ENCODE measurements at places on chromosomes 5 and 9.

- no peak for DNase-seq
These were observed 177.3 kb upstream of the DMAC1 start for GRCh38 chr9:7976856-7977255.

- no peak for DNase-seq
These were observed 94.2 kb upstream of the SAP30L start for GRCh38 chr5:154351566-154351965.

- no peak for DNase-seq
These were observed 204.2 kb upstream of the HAPLN1 start for GRCh38 chr5:83924891-83925290.

DNA sequence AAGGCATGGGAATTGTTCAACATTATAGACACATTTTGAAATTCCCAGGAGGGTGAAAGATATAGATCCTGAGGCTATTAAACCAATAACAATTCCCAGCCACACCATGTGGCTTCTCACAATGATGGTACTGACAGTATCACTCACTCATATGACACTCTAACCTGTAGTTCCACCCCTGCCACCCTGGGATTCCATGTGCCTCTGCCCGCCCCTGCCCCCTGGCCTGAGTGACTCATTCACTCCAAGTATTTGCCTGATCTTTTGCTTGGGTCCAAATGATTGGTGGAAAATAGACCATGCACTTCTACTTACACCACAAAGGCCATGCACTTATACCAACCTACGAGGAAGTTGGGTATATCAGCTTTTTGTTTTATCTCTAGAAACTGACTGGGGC lies 305.2 kb upstream of the DAB2 start:
- no peak for DNase-seq

- no peak for DNase-seq
These were observed 22.1 kb downstream of the ARHGAP26 start for GRCh38 chr5:142792012-142792864.

- no peak for DNase-seq
These were observed 203.0 kb upstream of the VLDLR start for GRCh38 chr9:2418619-2419018.

GRCh38 chr5:158824241-158824882 lies 275.4 kb downstream of the EBF1 start:
- DNase-seq, result no peak

DNA sequence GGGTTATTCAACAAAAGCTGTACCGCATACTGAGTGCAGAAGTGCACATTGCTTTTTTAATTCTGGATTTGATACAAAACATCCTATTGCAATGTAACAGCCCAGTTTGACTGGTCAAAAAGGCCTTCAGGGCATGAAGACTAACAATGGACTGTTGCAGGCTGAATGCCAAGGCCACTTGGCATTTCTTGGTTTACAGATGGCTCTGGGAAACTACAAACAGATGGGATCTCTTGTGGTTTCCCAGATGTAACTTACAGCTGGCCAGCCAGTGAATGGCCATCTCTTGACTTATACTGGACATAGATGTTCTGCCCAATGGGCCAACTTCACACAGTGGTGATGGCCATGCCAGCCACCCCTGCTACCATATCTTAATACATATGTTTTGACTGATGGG lies 36.8 kb downstream of the UGT3A2 start:
- DNase-seq, result no peak

DNA sequence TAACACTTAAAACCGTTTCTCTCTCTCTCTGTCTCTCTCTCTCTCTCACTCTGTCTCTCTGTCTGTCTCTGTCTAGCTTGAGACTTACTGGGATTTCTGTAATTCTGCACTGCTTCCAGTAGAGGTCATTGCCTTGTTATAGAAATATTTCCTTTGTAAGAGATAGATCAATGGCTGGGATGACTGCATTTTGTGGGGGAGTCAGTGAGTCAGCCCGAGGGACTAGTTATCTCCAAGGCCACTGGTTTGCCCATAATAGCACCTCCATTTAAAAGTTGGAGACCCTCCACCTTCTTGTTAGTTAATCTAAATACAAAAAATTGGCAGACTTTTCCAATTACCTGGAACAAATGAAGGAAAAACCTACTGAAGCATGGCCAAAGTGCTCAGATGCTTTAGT lies 547.2 kb downstream of the LRRC70 start:
- DNase-seq, result no peak

GRCh38 chr9:130607640-130608420 lies 28.5 kb downstream of the FUBP3 start:
- DNase-seq, result no peak

GRCh38 chr5:125338440-125339174 lies 592.2 kb upstream of the ZNF608 start:
- no peak for DNase-seq

GRCh38 chr5:14239404-14239803 lies 96.3 kb downstream of the TRIO start:
- no peak for DNase-seq

DNA sequence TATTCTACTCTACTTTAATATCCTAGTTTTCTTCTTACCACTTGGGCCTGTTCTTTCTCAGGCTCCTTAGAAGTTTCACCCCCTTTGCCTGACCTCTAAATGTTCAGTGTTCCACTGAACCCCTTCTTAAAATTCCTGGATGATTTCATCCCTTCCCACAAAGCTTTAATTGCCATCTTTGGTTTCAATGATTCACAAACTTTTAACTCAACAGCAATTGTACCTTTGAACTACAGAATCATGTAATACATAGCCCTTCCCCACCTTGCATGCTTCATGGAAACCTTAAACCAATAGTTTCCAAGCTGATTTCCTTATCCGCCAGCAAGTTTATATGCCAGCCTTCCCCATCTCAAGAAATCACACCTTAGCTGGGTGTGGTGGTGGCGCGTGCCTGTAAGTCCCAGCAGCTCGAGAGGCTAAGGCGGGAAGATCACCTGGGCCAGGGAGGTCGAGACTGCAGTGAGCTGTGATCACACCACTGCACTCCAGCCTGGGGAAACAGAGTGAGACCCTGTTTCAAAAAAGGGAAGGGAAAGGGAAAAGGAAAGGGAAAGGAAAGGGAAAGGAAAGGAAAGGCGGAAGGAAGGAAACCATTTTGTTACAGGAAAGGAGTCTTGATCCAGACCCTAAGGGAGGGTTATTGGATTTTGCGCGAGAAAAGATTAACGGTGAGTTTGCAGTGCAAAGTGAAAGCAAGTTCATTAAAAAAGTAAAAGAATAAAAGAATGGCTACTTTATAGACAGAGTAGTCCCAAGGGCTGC lies 1023.7 kb upstream of the DMAC1 start:
- DNase-seq, result no peak

- no peak for DNase-seq
These were observed 204.8 kb downstream of the SPATA31A6 start for GRCh38 chr9:42388146-42388690.

- DNase-seq, result no peak
These were observed 21.2 kb upstream of the SLC12A7 start for GRCh38 chr5:1133108-1133507.

- no peak for DNase-seq
These were observed 25.9 kb downstream of the GALNT12 start for GRCh38 chr9:98833090-98833956.

GRCh38 chr5:426392-426976 lies 16.5 kb upstream of the EXOC3 start:
- DNase-seq, result no peak

GRCh38 chr9:20499013-20499412 lies 123.3 kb downstream of the MLLT3 start:
- no peak for DNase-seq

DNA sequence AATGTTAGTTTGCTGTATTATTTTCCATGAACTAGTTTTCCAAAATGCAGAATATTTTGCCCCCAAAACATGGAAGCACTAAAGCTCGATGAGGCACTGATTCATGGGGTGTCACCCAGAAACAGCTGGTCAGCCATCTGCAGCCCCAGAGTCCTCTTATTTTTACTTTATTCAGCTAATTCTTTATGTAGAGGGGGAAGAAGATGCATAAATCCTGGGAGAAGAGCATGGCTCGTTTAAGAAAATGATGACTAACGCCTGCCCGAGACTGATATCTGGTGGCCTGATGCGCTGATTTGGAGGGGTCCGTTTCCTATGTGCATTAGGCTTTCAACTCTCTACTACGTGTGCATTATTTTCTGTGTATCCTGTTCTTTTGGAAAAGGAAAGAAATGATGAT lies 390.3 kb upstream of the MEF2C start:
- DNase-seq, result no peak

DNA sequence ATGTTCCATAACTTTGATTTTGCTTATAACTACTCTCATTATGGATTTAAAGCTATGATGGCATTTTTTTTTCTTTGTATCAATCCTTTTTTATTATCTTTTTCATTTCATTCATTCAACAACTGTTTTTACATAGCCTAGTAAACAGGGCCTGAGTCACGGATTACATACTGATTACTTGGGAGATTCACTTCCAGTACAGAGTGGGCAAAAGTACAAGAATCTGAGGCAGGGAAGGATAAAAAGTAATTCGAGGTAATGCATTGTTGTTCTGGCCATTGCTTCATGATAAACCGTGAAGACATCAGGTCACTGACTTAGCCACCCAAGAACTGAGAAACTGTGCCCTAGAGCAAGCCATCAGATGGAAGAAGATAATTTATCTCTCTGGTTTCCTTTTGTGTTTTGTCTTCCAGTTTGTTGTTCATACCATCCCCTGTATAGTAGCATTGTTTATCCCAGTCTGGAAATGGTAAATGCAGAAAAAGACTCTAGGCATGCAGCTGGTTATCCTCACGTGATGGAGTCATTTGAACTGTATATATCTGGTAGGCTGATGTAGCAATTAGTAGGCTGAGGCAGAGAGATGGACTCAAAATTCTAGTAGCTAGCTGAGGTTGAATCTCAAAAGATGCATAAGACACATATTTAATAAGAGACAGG lies 145.6 kb downstream of the CNTLN start:
- no peak for DNase-seq

GRCh38 chr5:180090769-180091546 lies 19.4 kb upstream of the RNF130 start:
- no peak for DNase-seq

DNA sequence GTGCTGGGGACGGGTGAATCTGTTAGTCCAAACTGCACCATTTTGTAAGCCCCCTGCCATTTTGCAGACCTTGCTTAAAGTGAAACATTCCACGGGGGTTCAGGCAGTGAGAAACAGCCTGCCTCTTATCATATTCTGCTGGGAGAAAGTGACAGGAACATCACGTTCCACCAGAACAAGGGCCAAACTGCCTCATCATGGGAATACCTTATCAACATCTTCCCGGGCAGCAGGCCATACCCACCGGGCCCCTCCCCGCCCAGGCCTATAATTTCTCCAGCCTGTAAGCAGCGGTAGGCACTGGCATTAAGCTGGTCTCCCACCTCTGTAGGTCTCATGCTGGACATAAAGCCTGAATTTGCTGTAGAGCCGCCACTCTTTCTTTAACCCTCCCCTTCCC lies 1.5 kb upstream of the CFAP77 start:
- DNase-seq, result no peak

DNA sequence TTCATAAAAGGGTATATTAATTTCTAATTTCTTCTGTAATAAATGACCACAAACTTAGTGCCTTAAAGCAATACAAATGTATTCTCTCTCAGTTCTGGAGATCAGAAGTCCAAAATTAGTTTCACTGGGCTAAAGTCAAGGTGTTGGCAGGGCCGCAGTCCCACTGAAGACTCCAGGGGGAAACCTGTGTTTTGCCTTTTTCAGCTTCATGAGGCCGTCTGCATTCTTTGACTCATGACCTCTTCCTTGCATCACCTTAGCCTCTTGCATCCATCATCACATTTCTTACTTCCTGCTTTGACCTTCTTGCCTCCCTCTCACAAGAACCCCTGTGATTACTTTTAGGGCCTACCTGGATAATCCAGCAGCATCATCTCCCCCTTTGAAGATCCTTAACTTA lies 42.0 kb upstream of the ALDH1B1 start:
- no peak for DNase-seq

- DNase-seq, result no peak
These were observed 29.9 kb downstream of the TMEM161B start for GRCh38 chr5:88238732-88239131.

DNA sequence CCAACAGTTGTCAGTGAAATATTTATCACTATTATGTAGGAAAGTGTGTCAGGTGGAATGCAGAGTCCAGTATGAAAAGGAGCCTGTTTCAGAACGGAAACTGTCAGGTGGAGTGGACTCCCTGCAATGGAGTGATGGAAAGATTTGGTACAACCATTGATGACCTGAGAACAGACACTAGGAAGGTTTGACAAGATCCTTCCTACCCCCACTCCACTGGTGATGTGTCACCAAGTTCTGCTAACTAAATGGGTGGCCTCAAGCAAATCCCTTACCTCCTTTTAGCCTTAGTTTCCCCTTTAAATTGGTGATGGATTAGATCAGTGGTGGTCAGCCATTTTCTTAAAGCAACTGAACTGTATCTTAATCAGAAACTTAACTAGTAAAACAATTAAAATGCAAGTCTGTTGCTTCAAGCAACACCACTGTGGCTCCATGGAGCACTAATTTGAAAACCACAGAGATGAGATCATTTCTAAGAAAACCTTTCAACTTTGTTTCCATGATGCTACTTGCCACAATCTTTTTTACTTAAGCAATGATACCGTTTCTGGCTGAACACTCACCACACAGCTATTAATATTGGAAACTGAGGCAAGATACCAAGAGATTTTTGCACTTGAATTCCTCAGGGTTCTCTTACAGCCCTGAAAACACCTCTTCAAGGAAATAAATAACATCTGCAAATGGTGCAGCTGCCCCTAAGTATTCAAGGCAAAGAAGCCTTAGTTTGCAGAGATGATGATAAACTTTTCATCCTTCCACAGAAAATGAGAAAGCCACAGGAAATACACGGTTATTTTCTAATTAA lies 140.6 kb downstream of the ERCC6L2 start:
- DNase-seq, result no peak

DNA sequence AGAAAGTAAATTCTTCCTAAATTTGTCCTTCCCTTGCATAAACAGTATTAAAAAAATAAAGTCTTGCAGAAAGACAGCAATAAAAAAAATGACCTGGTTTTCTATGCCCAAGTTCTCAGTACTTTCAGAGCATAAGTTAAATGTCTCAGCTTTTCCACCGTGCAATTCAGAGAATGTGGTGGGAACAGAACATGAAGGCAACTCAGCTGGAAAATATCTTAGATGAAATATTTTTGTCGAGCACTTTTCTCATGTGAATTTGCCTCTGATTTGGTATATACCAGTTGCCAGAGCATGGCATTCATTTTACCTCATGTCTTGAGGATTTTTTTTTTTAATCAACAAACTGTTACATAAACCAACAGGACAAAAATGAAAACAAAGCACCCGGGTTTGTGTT lies 176.1 kb downstream of the CETN3 start:
- no peak for DNase-seq

DNA sequence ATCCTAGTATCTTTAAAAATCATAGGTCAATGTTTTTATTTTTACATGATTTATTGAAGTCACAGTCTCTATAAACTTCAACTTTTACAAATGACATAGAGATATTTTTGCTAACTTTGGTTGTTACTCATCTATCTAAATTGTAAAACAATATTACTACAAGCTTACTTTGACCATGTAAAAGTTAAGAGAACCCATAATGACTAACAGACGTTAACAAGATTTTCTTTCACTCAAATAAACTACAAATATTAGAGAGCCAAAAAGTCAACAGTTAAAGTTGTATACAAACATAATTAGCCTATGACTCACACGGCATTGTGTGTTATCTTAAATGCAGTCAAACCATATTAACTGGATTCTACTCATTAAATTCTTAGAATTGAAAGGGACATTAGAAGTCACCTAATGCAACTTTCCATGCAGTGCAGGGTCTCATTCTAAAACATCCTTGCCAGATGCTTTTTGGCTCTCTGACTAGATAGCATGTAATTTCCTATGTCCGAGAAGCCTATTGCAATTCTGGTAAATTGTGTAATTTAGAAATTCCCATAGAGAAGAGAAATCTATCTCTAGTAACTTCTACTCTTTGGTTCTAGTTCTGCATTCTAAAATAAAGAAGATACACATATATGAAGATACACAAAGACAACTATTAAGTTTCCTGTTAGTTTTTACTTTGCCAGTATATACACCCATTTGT lies 42.2 kb upstream of the UGT3A2 start:
- DNase-seq, result no peak

Data from urinary bladder (tissue), 4 donors.